Upper lobe of right lung (tissue), 1 donor: ENCODE measurements at places on chromosomes 7 and 10. TPM values are rescaled to one million over a fixed set of nuclear protein-coding genes. Genes with fewer than 3 reads are reported as not detected.

- no peak for DNase-seq
These were observed 36.4 kb upstream of the CHCHD3 start for GRCh38 chr7:133118261-133118660.

DNA sequence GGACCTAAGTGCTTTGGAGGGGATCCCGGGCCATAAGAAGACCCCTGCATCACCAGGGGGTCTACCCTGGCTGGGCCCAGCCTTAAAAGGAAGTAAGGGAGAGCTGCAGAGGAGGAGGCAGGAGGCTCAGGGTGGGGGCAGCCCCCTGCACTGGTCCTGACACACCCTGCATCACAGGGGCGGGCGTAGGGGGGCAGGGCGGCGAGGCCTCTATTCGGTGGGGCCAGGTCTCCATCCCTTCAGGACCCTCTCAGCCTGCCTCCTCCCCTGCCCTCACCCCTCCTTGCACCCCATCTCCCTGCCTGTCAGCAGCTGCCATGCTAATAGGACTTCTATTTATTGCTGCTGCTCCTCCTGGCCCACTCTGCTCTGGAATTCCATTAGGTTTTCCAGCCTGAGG lies 101.4 kb downstream of the C10orf105 start:
- no peak for DNase-seq

GRCh38 chr7:43847496-43847895 lies 21.8 kb downstream of the MRPS24 start:
- no peak for DNase-seq

GRCh38 chr10:34789966-34790506 lies 25.1 kb downstream of the PARD3 start:
- no peak for DNase-seq

DNA sequence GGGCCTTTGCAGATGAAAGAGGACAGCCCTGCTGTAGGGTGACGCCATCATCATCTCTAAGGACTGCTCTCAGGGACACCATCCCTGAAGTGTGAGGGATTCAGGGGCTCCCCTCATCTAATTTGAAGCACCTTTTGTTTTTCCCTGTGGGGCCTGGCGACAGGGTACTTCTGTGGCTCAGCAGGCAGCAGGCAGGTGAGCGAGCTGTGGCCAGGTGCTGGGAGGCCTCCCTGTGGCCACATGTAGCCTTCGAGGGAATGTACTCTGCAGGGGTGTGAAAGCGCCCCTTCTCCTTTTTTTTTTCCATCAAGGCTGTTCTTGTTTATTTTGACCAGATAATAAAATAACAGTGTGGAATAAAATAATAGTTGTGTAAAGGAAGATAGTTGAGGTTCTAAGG lies 118.2 kb upstream of the DPP6 start:
- no peak for DNase-seq

The XRCC2 gene
- 0.46 TPM for total RNA-seq

GRCh38 chr7:37248396-37248861 lies 200.2 kb downstream of the ELMO1 start:
- DNase-seq = no peak

GRCh38 chr7:128210036-128210347 lies 31.1 kb upstream of the LEP start:
- no peak for DNase-seq

The COL13A1 gene
- 13.5 TPM for total RNA-seq

DNA sequence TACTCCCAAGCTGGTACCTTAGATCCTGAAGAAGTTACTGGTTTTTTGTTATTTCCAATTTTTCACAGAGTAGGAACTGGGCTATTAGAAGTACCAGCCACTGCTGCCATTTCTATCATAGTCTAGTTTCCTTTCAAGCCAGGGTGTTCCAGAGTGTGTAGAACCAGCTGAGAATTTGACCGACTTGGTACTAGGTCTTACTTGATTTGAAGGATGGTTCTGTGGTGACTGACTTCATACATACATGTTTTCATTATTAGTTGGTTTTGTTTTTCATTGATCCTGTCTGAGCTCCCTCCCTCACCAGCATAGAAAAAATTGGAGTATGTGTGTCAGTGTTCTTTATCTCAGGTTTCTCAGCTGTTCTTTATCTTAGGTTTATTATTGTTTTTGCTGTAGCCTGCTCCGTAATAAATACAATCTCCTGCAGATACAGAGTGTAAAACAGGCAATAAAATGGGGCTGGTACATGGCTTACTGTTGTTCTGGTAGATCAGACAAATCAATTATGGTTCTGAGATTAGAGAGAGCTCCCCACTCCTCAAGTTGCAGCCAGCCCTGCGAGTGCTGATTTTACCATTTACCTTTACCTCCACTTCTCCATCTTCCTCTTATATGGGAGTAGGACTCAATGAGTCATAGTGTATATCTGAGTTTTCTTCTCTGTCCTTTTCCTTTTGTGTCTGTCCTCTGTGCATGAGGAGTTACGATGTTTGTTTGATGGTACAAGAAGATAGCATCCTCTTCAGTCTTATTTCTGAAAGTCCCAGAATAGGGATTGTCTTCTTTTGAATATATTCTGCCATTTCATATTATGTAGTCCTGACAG lies 122.6 kb downstream of the LRRC4 start:
- DNase-seq = no peak

DNA sequence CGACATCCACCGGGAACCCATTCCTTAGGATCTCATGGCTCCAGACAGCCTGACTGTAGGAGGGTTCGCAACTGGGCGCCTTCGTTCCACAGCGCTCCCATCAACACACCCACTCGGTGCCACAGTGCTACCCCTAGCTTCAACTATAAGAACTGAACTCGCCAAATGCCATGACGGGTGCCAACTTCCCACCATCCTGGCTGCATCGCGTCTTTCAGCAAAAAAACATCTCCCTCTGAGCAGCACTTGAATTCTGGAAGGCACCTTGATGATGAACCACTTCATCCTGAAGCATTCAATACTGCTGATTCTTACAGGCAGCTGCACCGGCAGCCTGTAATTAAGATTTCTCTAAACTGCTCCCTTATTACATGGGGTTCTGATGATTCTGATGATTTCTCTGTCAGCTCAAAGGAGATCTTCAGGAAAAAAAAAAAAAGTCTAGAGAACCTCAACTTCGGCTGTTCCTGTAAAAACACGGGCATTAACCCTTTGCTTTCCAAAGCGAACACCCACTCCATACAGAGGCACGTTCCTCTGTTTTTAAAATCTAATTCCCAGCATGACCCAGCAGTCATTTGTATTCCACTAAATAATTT lies 1.3 kb downstream of the CYTH3 start:
- DNase-seq = no peak

The UCMA gene
- total RNA-seq = not detected

GRCh38 chr10:122657255-122657654 lies 42.4 kb downstream of the C10orf120 start:
- DNase-seq = peak; percentile 36

- DNase-seq = no peak
These were observed 56.4 kb upstream of the MTPN start for GRCh38 chr7:136033413-136034031.

The PTPRN2 gene
- 4.9 TPM for total RNA-seq

DNA sequence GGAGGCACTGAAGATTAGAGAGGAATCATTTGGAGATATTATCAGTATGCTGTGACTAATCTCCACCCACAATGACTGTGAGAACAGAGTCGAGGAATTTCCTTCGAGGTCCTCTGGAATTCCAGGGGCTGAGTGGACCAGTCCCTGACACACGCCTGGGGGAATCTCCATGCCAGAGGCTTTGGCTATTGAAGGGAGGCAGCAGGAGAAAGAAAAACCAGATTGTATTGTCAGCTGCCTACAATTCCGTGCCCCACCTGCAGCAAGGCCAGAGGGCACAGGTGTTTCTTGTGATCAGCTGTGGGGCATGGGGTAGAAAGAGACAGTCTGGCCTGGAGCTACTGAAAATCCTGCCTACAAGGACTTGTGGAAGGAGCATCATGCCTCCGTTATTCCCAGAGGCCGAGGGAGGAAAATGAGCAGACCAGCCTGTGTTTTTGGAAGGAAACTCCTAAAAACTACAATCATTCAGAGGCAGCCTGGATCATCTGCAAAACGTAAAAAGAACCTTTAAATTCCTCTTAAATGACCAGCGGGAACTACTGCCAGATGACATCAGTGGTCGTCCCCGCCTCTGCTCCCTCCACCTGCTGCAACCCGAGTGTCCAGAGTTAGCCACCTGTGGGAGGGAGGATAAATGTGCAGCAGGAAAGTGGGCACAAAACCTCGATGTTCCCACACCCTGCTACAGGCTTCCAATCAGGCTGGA lies 25.4 kb upstream of the ANK3 start:
- DNase-seq = no peak

DNA sequence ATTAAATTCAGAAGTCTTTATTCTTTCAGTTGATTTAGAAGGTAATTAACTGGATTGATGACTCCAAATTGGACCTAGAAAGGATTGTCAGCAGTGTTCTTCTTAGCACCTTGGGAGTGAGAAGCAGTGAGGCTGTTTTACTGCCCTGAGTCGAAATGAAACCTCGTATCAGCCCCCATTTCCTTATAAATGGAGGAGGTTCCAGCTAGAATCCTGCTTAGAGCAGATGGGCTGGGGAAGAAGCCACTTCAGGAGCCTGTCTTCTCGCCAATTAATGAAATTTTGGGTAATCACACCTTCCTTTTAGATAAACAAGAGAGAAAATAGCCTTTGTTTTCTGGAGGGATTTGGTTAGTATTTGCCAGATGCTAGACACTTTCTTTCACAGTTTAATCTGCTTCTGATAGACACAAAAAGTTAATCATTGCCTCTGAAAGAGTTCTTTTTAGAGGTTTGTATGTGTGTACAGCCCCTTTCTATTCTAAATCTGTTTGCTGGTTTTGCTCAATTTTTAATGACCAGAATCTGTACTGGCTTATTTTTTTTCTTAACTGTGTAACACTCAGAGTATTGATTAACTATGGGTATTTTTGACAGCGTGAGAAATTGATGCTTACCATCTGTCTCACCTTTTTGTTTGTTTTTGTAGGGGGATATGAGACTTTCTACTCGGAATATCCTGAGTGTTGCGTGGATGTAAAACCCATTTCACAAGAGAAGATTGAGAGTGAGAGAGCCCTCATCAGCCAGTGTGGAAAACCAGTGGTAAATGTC lies 4.6 kb downstream of the DUSP5 start:
- no peak for DNase-seq

DNA sequence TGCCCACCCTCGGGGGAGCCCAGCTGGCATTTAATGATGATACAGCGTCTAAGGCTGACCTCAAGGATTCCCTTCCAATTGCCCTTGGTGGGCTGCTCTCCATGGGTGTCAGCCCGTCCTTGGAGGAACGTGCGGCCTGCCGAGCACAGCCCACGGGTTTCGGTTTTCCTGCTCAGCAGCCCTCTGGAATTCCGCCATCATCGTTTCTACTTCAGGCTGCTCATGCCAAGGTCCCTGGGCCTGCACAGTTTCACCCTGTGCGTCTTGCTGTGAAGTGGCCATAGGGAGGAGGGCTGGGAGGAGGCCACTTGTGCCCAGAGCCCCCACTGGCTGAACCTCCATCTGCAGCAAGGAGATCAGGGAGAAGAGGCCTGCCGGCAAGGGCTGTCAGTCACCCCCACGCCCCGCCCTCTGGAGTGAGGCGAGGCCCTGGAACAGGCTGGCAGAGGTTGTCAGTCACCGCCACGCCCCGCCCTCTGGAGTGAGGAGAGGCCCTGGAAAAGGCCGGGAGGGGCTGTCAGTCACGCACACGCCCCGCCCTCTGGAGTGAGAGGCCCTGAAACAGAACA lies 82.8 kb downstream of the CHST15 start:
- DNase-seq = peak; percentile 65

- no peak for DNase-seq
These were observed 130.0 kb downstream of the THSD7A start for GRCh38 chr7:11701829-11702560.

The RBP3 gene
- not detected for total RNA-seq

The ITPRIP gene
- total RNA-seq = 34.4 TPM

DNA sequence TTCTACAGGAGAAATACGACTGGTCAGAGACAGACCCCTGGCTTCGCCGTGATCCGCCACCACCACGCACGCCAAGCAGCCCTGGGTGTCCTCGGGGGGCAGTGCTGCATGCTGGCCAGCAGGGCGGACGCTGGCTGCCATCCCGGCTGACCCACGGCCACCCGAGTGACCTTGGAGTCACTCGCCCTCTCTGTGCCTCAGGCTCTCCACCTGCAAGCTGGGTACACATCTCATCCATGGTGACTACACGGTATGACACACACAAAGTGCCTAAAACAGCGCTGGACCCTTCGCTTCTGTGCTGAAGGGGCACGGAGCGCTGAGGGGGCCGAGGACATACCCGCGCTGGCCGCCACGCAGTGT lies 62.0 kb upstream of the RNF32 start:
- no peak for DNase-seq

GRCh38 chr7:111212857-111213523 lies 122.1 kb downstream of the LRRN3 start:
- peak; percentile 40 for DNase-seq

DNA sequence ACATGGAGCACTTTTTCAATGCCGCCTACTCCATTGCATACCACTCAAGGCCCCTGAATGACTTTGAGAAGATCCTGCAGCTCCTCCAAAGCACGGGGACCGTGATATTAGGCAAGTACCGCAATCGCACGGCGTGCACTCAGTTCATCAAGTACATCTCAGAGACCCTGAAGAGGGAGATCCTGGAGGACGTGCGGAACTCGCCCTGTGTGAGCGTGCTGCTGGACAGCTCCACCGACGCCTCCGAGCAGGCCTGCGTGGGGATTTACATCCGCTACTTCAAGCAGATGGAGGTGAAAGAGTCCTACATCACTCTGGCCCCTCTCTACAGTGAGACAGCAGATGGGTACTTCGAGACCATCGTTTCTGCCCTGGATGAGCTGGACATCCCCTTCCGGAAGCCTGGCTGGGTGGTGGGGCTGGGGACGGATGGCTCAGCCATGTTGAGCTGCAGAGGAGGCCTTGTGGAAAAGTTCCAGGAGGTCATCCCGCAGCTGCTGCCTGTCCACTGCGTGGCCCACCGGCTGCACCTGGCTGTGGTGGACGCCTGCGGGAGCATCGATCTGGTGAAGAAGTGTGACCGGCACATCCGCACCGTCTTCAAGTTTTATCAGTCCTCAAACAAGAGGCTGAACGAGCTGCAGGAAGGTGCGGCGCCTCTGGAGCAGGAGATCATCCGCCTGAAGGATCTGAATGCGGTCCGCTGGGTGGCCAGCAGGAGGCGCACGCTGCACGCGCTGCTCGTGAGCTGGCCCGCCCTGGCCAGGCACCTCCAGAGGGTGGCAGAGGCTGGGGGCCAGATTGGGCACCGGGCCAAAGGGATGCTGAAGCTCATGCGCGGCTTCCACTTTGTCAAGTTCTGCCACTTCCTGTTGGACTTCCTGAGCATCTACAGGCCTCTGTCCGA lies 12.7 kb upstream of the ATP6V0E2 start:
- peak; percentile 61 for DNase-seq

The LIPM gene
- not detected for total RNA-seq

GRCh38 chr7:11875635-11876034 lies 43.6 kb upstream of the THSD7A start:
- no peak for DNase-seq

GRCh38 chr7:51229106-51229537 lies 87.5 kb downstream of the COBL start:
- no peak for DNase-seq

GRCh38 chr10:13219685-13220670 lies 14.2 kb downstream of the UCMA start:
- DNase-seq = peak; percentile 46
